CD4-positive, alpha-beta T cell treated with Interleukin-6 for 4 hours (primary cell): ENCODE measurements at places on chromosomes 6 and 20.

GRCh38 chr6:33377171-33377570 is 14.5 kb upstream of the KIFC1 start:
- no peak for DNase-seq

GRCh38 chr6:37289931-37290330 is 32.0 kb upstream of the TMEM217 start:
- peak; percentile 18 for DNase-seq

DNA sequence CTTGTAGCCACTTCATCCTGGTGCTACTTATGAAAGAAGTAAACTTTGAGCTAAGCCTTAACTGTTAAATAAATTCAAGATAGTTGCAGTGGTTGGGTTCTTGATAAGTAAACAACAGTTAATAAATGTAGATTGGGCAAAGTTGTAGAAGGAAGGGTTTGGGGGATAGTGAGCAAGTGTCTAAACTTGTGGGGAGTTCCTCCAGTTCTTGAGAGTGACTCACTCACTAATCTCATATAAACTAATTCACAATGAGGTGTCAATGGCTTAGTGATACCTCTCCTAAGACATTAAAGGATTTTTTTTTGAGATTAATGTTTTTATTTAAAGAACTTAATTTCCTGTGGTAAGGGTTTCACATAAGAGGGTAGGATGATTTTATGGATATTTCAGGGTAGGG is 507.4 kb downstream of the BMP2 start:
- DNase-seq = no peak

DNA sequence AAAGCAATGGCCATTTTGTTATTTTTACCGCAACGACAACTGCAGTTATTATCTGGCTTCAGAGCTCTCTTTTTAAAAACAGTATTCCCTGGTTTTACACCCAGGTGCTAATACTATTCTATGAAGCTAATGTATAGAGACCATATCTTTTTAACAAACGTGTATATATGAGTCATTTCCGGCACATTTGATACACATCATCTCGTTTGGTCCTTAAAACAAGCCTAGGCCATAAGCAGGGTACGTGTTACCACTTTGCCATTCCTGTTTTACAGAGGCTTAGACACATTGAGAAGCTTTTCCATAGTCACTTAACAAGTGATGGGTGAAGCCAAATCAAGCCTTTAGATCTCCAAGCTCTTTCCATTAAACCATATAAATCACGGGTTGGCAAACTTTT is 5.5 kb downstream of the TRAF3IP2 start:
- DNase-seq = no peak

- DNase-seq = no peak
Measured at GRCh38 chr20:725491-725890, 42.8 kb downstream of the SLC52A3 start.

DNA sequence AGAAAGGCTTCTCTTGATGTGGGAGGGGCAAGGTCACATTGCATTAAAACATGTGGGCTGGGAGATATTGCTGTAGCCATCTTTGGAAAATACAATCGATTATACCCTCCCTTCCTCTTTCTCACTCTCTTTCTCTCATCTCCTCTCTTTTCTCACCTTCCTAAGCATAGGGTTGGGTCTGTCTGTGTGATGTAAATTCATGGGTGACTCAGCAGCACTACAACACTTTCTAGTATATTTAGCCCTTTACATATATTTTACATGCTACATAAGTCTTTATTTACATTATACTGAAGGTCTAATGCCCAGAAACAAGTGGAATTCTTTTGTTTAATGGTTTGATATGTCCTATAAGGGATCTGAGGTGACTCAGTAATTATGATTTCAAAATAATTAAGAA is 634.8 kb upstream of the FLRT3 start:
- no peak for DNase-seq

DNA sequence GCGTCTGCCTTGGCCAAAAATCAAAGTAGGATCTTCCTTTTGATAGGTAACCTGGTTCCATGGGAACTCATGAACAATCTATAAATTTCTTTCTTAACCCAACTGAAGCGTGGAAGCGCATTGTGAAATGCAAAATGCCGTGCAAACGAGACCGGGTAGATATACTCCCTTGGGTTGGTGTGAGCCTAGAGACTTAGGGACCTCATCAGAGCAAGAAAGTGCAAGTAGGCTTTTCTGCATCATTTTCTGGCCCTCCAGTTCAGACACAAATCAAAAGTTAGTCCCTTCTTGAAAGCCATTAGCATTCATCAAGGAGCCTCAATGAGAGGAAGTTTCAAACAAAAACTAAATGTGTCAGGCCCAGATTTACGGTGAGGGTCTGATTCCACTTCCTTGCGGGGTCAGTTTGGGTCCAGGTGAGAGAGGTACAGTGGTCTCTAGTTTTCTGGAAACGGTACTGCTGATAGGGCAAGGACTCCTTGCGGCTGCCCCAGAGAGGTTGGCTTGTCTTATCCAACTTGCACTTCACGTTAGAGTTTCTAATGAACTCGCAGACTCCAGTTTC is 5.3 kb upstream of the ZNF184 start:
- DNase-seq = peak; percentile 13

GRCh38 chr6:72650081-72650745 is 28.3 kb downstream of the KCNQ5 start:
- DNase-seq = no peak

DNA sequence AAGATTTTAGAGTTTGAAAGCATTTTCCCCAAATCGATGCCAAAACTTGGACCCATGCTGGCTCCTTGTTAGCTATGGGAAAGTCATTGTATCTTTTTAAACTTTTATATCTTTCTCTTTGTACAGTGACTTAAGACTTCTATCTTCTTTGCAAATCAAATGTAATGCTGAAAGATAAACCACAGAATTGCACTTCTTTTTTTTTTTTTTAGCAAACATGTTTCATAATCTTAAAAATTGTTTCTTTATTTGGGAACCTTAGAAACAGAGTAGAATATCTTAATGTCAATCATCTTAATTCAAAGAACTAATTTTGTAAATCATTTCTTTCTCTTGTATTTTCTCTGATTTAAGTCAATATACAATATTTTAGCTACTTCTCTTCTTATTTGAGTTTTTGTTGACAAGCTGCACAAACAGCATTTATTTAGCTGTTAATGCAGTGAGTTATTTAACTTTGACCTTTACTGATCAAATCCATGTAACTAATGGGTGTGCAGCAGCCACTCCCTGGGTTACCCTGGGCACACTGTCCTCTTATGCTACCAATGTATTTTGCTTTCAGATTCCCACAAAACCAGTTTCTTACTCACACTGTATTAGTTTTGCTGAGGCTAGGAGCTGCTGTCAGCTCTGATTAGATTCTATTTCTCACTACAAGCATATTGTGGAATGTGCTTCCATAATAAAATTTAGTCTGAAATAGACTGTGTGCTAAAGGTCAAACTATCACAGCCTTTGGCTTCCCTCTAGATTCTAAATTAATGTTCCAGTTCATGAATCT is 279.6 kb downstream of the ADGB start:
- no peak for DNase-seq

DNA sequence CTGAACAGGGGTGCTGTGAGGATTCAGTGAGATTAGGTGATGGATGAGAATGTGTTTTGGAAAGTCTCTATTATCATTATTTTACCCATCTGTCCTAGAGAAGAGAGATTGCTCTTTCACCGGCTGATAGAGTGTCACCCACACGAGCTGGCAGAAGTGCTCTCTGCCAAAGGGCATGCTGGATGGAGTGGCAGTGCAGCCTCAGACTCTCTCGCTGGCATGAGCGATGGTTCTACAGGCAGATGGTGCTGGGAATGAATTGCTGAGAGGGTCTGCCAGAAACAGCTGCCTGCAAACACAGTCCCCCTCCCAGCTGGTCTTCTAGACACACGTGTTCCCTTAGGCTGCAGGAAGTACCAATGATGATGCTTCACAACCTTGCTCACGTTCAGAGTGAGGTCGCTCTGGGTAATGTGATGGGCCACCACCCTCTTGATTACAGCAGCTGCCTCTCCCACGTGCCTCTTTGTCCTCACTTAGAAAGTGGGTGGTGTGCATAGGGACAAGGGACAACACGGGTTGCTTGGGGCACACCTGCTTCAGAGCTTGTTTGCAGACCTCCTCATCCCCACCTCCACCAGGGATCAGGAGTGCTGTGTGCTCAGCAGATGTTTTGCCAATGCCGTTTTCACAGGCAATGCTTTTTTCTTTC is 84.7 kb downstream of the FOXA2 start:
- no peak for DNase-seq

GRCh38 chr6:15476631-15477380 is 186.0 kb downstream of the DTNBP1 start:
- DNase-seq = no peak

GRCh38 chr6:43747784-43748183 is 22.2 kb upstream of the VEGFA start:
- no peak for DNase-seq

- DNase-seq = no peak
Measured at GRCh38 chr6:35839019-35839418, 33.9 kb downstream of the LHFPL5 start.

DNA sequence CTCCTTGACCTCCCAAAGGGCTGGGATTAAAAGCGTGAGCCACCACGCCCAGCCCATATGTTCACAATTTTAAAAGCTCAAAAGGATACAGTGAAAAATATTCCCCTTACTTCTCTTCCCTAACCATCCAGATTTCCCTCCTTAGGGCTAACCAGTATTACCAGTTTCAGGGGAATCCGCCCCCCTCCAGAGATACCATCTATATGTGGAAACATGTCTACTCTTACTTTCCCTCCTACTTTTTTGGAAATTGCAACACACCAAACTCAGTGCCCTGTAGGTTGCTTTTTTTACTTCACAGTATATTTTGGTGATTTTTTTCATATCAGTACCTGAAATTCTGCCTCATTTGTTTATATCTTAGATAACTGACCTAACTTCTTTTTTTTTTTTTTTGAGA is 6.9 kb upstream of the RPL10A start:
- no peak for DNase-seq

DNA sequence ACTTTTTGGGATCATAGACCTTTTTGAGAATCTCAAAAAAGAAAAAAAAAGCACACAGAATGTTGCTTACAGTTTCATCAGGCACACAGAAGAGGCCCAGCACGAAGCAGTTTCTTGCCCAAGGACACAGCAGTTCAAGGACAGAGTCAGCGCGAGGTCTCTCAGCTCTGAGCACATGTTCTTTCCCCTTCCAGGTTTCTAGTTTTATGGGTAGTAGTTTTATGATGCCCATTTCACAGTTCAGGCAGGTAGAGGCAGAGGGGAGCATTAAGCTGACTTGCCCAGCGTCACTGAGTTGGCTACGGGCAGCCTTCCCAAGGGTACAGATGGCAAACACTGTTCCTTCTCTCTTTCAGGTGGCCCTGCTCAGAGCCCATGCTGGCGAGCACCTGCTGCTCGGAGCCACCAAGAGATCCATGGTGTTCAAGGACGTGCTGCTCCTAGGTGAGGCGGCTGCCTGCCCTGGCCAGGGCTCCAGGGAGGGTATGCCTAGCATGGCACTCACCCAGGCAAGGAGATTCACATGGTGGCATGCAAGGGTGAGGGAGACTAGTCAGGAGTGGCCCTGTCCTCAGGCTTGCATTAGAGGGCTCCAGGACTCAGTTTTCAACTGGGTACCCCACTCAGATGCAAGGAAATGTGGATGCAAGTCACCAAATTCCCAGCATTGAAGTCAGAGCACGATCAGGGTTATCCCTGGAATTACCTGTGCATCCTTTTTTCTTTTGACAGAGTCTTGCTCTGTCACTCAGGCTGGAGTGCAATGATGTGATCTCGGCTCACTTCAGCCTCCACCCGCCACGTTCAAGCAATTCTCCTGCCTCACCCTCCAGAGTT is 57.4 kb upstream of the TTPAL start:
- DNase-seq = no peak

GRCh38 chr6:109393886-109394281 is 11.6 kb upstream of the CD164 start:
- no peak for DNase-seq

GRCh38 chr6:30963641-30964040 is 19.9 kb upstream of the MUC21 start:
- DNase-seq = no peak

DNA sequence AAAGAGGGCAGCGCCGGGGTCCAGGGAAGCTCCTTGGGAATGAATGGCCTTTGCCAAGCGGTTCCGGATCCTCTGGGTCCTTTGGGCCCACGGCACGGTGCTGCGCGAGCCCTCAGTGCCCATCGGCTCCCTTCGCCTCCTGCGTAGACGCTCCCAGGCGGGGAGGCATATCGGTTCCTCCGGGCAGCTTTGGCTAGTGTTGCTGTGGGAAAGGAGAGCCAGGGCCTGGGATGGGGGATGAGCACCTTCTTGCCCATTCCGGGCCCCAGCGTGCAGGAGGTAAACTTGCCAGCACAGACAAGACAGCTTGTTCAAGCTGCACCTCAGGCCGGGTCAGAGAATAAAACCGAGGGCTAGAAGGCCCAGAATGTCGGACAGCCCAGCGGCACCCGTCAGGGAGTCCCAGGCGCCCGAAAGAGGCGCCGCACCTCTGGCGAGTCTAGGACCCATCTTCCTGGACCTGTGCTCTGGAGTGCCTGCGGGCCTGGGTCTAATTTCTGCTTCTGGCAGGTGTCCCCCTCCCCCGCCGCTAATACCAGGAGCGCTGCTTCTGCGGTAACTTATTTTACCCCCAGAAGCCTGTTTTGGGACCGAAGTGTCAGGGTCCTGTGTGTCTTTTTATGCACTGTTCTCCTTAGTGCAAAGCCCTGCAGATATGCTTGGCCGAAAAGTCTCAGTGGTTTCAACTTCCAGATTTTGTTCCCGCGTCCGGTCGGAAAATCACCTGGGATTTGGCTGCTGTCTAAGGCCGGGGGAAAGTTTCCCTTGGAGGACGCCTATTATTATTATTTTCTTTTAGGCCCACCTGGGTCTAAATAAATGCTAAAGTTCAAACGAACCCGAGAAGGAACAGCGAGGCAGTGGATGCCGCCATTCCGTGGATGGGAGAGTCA is 1.7 kb upstream of the TFAP2C start:
- DNase-seq = no peak
